ENCODE measurements at places on chromosomes 6 and 20.

- no peak for DNase-seq
These were observed 143.7 kb downstream of the BTBD9 start for GRCh38 chr6:38495922-38496635.

DNA sequence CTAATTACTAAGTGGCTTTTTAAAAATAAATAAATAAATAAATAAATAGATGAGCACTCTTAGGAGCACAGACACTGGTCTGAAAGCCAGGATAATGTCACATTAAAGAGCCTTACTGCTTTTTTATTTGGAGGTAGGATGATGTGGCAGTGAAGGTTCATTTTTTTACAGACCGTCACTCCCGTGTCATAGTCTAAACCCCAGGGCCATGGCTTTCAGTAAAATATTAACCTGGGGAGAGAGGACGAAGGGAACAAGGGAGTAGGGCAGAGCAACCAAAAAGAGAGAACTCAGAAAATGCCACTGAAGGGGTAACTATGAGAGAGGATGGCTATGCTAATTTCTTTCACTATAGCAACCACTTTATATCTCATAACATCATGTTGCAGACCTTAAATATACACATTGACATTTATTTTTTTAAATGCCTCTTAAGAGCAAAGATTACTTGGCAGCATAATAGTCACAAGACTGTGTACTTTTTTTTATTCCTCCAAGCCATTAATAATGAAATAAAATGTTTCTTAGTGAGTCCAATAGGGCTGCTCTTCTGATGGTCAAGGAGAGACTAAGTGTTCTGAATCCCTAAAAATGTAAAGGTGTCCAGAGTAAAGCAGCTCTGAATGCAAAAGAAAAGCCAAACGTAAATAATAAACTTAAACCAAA, 100.9 kb upstream of the SIM1 start:
- no peak for DNase-seq

DNA sequence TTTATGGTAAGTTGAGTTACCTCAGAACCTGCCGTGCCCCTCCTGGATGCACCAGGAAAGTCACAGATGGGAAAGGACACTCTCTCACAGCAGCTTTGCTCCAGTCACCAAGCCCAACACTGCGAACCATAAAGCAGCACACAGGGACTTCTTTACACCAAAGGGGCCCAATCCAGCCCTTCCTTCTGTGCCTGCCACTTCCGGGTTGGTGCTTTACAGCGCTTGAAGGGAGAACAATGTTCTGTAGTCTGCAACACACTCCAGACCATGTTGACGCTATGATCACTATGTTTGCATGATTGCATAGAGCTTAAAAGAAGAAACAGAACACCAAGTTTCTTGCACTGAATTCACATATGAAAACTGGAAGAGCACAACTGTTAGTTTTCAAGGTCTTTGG, 57.1 kb downstream of the SERAC1 start:
- DNase-seq: no peak

DNA sequence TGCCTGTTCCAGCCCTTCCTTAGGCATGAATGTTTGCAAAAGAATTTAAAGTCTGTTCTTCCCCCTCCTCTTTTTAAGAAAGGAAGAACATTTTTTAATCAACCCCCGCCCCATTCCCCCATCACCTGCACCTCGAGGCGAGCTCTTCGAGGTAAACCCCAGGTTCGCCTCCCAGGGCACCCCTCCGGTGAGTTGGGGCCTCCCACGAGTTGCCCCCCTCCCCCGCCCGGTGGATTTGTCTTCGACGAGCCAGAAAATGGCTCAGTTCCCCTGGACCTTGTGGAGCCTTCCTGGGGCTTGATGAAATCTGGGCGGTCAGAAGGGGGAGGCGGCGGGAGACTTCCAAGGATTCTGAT, 256 bp upstream of the OVOL2 start:
- no peak for DNase-seq

- DNase-seq: no peak
These were observed 11.4 kb upstream of the FAM83B start for GRCh38 chr6:54835176-54835575.

DNA sequence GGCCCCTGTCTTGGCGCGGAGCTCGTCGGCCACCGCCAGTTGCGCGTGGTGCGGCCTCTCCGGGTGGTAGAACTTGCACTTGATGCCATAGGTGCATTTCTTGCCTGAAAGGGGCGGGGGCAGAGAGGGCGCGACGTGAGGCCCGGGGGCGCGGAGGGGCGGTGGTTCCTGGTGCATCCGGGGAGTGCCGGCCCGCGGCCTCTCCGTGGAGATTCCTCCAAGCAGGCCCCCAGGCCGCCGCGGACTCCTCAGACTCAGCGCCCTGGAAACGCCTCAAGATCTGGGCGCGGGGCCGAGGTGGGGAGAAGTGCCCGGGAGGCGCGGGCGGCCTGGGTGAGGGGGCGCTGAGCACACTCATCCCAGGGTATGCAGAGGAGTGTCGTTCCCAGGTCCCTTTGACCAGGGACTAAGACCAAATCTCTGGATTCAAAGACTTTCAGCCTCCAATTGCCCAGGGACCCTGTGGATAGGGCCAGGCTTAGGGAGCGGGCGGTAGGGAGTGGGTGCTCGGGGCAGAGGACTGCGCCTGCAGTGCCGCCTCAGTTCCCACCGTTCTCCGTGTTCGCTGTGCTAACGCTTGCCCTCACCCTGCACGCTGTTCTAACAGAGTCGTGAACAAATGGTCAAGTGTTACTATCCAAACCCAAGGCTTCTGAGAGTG, 33.3 kb downstream of the ZC3H12D start:
- DNase-seq: no peak

DNA sequence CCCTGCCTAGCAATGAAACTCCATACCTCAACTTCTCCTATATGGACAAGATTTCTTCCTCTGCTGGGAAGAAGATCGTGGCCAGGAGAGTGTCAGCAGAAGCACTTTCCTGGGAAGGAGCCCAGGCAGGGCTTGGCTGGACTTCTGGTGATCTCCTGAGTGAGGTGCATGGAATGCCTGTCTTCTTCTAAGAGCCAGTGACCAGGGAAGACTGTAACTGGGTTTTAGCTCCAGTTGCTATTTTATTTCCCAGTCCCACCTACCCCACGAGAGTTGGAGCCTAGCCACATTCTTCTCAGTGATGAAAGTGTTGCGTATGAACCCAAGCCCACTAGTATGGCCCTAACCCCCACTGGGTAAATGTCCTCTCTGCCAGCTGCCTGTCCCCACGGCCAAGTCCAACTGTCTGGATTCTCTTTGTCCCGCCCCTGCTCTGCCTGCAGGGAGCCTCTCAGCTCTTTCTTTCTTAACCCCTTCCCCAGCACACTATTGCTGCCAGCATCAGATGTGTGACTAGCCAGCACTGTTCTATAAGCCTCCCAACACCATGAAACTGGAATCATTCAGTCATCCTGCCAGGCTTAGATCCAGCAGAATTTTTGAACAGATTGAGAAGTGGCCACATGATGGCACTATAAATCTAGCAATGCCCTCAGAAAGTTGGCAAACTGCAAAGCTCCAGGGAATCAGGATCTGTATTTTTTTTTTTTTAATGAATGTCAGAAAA, 69.8 kb upstream of the FAM184A start:
- no peak for DNase-seq

GRCh38 chr20:62508641-62509051, 32.9 kb upstream of the GATA5 start:
- no peak for DNase-seq

DNA sequence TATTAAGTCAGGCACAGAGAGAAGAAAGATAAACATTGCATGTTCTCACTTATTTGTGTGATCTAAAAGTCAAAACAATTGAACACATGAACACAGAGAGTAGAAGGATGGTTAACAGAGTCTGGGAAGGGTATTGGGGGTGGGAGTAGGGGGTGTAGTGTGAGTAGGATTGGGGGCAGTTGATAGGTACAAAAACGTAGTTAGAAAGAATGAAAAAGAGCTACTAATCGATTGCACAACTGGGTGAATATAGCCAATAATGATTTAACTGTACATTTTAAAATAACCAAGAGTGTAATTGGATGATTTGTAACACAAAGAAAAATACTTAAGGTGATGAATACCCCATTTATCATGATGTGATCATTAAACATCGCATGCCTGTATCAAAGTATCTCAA, 333.3 kb downstream of the HAO1 start:
- DNase-seq: no peak

- no peak for DNase-seq
These were observed 39.4 kb downstream of the REPS1 start for GRCh38 chr6:138948546-138949179.

DNA sequence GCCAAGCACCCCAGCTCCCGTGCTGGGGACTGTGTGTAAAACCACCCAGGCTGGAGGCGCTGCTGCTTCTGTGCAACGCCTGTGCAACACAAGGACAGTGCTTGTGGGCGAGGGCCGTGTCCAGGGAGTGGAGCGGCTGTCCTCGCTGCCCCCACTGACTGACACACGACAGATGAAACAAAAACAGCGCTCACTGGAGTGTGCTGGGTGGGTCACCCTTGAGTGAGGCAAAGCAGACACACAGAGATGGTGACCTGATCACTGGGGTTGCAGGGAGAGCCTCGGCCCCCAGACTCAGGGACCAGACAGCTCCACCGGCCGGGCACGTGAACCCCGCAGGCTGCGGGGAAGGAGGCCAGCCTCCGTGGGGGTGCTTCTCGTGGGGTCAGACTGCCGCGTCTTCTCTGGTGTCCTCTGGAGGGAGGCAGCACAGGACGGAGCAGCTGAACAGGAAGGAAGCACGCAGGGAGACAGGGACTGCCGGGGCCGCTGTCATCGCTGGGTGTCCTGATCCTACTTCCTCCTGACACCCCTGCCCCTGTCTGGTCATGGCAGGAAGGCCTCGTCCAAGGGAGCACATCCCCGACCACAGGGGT, 75.9 kb upstream of the CST7 start:
- no peak for DNase-seq

DNA sequence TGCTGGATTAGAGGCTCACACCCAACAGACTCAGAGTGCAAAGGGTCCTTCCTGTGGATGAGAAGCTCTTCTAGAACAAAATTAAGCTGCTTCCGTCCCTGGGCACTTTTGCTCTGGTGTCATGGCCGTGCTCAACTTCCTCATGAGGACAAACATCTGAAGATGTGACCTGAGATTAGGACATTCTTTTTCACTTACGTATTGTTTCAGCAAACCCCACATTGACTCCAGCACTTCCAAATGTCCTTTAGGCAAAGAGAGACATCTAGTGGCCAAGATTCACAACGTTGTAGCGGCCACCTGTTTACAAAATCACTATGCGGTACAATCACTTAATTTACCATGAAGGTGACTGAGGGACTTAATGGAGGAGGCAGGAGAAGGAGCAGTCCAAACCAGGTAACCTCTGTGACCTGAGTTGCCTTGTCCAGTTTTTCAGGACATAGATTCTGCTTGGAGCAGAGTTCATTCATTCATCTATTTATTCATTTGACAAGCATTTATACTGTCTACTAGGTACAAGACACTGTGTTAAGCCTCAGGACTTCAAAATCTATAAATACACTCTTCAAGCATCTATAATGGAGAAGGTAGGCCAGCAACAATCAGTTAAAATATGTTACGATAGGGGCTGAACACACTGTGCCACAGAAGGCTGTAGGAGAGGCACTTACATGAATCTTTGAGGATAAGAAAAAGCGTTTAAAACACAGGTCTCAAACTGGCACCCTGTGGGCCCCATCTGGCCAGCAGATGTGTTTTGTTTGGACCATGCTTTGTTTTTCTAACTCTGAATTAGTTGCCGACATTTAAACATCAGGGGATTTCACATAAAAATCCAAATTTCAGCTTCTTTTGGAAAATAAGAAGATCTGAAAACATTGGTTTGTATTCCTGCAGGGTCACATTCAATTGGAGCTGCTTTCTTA, 5.6 kb upstream of the ADGRF1 start:
- DNase-seq: peak; percentile 29

DNA sequence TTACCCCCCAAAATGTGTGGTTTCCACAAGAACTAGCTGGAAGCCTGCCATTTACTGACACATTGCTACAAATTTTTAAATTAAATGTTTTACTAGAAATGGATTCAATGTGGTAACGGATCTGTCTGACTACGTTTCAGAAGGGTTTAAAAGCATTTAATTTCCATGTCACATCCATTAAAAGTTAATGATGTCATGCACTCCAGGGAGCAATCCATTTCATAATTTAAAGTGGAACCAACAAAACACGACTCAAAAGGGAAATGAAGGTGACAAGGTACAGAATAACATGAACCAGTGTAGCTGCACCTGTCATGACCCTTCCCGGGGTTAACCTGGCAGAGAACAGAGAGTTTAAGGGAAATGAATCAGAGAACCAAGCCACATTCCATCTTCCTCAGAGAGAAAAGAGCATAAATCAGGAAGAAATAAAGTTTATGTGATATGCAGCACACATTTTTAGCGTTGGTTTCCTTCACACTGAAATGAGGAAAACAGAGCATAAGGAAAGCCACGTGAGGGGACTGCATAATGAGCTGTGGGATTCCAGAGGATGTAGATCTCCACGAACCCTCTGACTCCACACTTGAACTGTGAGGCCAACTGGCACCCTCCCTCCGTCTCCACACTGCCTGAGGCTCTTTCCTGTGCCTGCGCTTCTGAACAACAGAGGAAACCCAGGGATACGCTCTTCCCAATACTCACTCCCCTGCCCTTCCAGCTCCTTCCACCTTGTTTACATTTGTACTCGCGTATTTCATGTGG, 170.3 kb upstream of the AHI1 start:
- DNase-seq: no peak

- DNase-seq: no peak
These were observed 211.3 kb upstream of the RUNX2 start for GRCh38 chr6:45116714-45117410.
